ENCODE measurements at places on chromosomes 5 and 9. TPM values are rescaled to one million over a fixed set of nuclear protein-coding genes. Genes with fewer than 3 reads are reported as not detected.

DNA sequence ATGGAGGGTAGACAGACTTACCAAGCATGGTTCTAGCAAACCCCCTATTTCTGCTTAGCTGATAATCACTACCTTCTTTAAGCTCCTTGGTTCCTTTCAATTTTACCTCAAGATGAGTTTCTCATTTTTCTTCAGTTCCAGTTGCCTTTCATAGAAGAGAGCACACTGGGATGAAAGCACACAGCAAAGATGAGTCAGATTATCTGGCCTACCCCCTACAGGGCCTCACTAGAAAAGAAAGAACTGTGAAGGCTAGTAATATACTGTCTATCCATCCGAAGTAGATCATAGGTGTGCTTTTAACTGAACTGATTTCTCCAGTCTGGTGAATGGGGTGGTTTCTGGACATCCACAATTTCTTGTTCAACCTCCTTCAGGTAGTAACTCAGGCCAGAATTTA is 122.5 kb downstream of the TRPM3 start:
- H3K36me3 ChIP-seq, result no peaks in the 10 kb centered on the region
- H3K27me3 ChIP-seq, result no peaks in the 10 kb centered on the region
- no peak overlapping the region for H3K4me3 ChIP-seq
- H3K4me1 ChIP-seq, result no peaks in the 10 kb centered on the region
- DNase-seq, result no peak

The PRRT1B gene
- total RNA-seq, result not detected

The ORM2 gene
- 0.38 TPM for total RNA-seq

The ISL1 gene
- 6.3 TPM for total RNA-seq

The ADGRV1 gene
- 2.2 TPM for total RNA-seq

GRCh38 chr5:132447196-132447595 is 43.4 kb downstream of the IRF1 start:
- H3K27ac ChIP-seq, result peak overlapping the region; percentile 66
- DNase-seq, result no peak
- H3K36me3 ChIP-seq, result peaks cover 5% of the 10 kb centered on the region
- no peak overlapping the region for H3K4me3 ChIP-seq

The FAM163B gene
- 2.0 TPM for total RNA-seq

GRCh38 chr5:54944364-54944763 is 41.0 kb downstream of the ESM1 start:
- DNase-seq, result peak; percentile 9
- no peaks in the 10 kb centered on the region for H3K4me1 ChIP-seq
- H3K27me3 ChIP-seq, result no peaks in the 10 kb centered on the region
- no peak overlapping the region for H3K27ac ChIP-seq
- no peaks in the 10 kb centered on the region for H3K36me3 ChIP-seq

- H3K36me3 ChIP-seq, result no peaks in the 10 kb centered on the region
- H3K4me1 ChIP-seq, result no peaks in the 10 kb centered on the region
- DNase-seq, result no peak
- no peak overlapping the region for H3K27ac ChIP-seq
- no peaks in the 10 kb centered on the region for H3K27me3 ChIP-seq
- H3K4me3 ChIP-seq, result no peak overlapping the region
These were observed 125.2 kb downstream of the SLIT3 start for GRCh38 chr5:169175733-169176132.

The LRRC70 gene
- 4.1 TPM for total RNA-seq

The GTF3C5 gene
- 64.0 TPM for total RNA-seq

Data from thymus (tissue), 14 donors.